ENCODE measurements at places on chromosomes 3 and 15.

- DNase-seq = no peak
These were observed 131.3 kb upstream of the LRTM1 start for GRCh38 chr3:55059027-55059629.

DNA sequence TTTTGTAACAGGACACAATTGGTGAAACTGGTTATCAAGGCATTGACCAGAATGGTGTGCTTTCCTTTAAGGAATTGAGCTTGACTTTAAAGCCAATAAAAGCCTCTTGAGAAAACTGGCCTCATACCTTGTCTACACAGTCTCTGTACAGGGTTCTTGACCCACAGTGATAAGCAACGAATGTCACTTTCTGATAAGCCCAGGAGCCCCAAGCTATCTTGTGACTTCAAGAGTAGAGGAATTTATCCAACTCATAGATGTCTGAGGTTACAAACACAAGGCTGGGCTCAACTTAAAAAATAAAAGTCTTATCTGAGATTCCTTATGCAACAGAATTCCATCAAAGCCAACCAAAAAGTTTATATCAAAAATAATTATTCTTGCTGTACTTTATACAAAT lies 212.1 kb downstream of the GBE1 start:
- DNase-seq = no peak

DNA sequence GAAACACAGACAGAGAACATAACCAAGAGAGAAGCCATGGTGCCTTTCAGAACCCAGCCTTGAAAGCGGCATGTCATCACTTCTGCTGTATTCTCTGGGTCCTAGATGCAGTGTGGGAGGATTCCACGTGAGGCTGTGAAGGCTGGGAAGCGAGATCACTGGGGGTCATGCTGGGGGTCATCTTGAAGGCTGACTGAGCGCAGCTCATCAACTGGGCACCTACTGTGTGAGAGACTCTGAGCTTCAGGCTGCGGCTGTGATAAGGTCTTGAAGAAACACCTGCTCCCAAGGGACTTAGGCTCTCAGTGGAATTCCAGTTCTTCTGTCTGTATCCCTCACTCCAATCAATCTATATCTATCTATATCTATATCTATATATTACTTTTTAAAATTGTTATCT lies 91.8 kb upstream of the KLF13 start:
- no peak for DNase-seq

DNA sequence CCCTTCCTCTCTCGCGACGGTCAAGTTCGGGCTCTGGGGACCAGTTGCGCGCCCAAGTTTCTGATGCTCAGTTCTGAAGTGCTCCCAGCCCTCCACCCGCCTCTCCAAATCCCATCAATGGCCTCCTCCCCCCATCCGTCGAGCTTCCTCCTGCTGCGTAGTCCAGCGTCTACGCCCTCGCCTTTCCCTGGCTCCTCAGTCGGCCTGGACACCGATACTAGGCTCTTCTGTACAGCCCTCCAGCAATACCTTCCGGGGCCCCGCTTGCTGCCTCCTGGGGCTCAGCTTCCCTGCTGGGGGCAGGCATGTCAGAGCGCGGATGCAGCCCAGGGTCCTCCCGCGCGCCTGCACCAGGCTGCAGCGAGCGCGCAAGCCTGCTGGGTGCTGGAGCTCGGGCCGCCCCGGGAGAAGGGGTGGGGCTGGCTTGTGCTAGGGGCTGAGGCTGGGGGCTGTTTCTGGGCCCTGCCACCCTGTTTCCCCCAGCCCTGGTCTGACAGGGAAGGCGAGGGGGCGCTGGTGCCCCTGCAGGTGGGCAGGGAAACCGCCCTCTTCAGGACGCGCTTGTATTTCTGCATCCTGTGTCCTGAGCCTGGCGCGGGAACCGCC lies 353.3 kb upstream of the SUCLG2 start:
- no peak for DNase-seq

DNA sequence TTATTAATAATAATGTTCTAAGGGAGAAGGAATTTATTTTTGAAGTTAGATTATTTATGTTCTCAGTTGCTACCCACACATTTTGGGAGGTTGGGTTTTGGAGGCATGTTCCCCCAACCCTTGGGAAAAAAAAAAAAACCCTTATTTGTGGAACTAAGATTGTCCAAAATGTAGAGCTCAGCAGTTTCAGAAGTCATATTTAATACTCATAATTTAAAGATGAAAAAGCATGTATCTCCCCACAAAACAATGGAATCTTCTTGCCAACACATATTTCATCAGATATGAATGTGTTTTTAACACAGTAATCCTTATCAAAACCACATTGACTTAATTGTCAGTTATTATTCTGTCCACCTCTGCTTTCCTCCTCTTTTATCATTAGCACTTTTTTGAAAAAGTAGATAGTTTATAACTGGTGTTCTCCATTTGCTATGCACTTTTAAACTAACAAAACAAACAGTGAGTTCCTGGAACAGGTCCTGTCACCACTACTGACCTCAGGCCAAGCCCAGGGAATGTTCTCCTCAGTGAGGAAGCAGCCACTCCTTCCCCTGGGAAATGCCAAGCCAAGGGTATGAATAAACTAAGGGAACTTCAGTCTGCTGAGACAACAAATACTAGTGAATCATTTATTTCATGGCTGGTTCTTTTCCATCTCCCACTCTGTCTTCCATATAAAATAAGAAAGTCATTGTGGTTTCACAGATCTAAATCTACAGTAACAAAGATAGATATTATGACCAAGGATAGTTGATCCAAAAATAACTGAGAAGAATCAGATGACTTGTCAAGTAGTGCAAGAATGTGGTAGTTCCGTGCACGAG lies 414.4 kb upstream of the ALCAM start:
- no peak for DNase-seq

DNA sequence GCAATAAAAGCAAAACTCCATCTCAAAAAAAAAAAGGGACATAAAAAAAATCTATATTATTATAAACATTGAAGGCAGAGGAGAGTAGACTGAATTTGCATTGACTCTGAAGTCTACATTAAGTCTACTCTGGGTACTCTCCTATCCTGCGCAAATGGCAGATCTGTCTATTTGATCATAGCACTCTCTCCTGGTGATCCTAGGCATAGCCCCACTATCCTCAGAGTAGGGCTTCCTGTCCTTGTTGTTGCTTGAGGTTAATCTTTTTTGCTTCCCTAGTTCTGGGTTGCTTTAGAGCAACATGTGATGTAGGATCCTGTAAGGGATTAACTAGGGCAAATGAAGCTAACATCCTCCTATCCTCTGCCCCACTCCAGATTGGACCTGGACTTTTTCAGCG lies 82.1 kb upstream of the LRRFIP2 start:
- DNase-seq = no peak

- peak; percentile 42 for DNase-seq
These were observed at the start of gene SH3BP5 for GRCh38 chr3:15332405-15333098. Gene SH3BP5, minus strand, starts transcription at chr3:15332586. Its CDS starts 178 bp downstream, at chr3:15332408.

DNA sequence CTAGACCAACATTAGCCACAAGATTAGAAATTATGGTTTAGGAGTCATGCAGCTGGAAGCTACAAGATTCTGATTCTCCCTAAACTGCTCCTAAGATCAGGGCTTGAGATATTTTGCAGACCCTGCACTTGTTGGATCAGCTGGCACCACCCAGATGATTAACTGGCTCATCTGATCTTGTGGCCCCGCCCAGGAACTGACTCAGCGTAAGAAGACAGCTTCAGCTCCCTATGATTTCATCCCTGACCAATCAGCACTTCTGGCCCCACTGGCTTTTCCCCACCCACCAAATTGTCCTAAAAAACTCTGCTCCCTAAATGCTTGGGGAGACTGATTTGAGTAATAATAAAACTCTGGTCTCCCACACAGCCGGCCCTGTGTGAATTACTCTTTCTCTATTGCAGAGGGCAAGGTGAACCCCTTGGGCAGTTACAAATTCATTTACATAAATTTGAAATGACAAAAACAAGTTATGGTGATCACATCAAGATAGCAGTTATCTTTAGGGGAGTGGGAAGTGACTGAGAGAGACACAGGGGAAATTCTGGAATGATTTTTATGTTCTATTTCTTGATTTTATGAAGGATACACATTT lies 76.5 kb downstream of the CD200R1L start:
- DNase-seq = no peak

GRCh38 chr15:70210076-70210475 lies 112.4 kb upstream of the TLE3 start:
- no peak for DNase-seq

GRCh38 chr3:549636-550035 lies 353.1 kb downstream of the CHL1 start:
- no peak for DNase-seq

DNA sequence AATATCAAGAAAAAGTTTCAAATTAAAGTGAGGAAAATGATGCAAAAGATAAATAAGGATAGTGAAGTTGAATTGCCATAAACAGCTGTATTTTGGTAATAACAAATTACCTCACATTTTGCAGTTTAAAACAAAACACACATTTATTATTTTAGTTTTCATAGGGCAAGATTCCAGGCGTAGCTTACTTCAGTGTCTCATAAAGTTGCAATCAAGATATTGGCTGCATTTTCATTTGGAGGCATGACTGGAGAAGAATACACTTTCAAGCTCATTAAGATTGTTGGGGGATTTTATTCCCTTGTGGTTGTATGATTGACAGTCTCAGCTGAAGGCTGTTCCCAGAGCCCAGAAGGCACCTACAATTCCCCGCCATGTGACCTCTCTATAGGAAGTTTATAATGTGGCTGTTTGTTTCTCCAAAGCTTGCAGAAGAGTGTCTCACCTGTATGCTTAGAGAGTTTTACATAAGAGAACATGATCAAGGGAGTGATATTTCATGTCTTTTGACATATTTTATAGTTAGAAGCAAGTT lies 151.4 kb downstream of the OTOL1 start:
- no peak for DNase-seq

DNA sequence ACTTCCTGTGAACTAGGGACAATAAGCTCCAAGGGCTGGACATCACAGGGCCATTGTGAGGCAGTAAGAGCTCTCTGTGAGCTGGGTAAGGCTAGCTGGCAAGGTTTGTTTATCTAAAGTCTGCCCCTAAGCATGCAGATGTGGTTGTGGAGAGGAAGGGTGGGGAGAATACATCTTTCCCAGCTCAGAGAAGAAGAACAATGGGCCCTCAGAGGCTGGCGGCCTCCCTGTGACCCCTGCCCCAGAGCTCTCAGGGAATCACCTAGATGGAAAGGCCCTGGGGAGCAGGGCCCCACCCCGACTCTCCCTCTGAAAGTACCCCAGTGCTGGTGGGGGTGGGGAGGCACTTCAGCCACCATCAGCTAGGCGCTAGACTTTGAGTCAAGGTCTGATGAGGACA lies 4.3 kb upstream of the AP3B2 start:
- DNase-seq = no peak

GRCh38 chr15:45393851-45394250 lies 15.5 kb upstream of the GATM start:
- DNase-seq = no peak

- DNase-seq = no peak
These were observed 315.7 kb upstream of the SLCO3A1 start for GRCh38 chr15:91537856-91538255.

Measured in stimulated activated CD8-positive, alpha-beta memory T cell treated with anti-CD3 and anti-CD28 coated beads, Interleukin-15, amount 100 ng/mL, for 4 hours (primary cell).